Activated CD4-positive, alpha-beta T cell treated with anti-CD3 and anti-CD28 coated beads, Interleukin-2, Interleukin-6, amounts not matched to agents 100 ng/mL and 50 ng/mL, durations not matched to agents 16 hours and 8 hours (primary cell): ENCODE measurements at places on chromosomes 7 and 10.

- no peak for DNase-seq
Observed at GRCh38 chr7:156448918-156449317, 191.7 kb upstream of the RNF32 start.

GRCh38 chr7:77188731-77189437, 10.7 kb downstream of the FGL2 start:
- no peak for DNase-seq

DNA sequence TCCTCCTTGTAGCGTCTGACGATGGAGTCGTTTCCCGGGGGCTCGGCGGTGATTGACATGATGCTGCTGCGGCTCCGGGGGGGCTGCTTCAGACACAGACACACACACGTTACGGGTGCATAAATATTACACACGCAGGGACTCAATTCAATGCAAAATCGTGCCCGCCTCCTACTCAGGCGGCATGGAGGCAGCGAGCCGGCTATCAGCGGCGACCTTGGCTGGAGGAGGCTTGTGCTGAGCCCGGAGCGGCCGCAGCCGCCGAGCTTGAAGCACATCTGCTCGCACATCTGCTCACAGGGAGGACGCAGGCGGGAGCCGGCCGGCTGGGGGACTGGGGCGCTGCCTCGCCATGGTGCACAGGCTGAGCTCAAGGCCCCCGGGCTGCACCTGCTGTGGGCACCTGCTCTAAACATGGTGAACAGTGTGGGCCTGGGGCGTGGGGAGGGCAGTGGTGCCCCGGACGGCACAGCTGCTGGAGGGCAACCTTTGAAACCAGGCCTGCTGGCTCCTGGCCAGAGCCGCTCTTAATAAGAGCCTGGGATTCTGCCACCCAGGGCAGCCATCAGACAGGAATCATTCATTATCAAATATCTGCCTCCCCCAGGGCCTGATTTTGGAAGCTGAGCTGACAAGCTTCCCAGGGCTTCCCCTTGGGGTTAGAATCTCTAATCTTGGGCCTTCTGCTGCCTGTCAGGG, 84.7 kb upstream of the GNA12 start:
- no peak for DNase-seq

GRCh38 chr7:34886856-34887255, 150.4 kb downstream of the DPY19L1 start:
- DNase-seq = no peak

DNA sequence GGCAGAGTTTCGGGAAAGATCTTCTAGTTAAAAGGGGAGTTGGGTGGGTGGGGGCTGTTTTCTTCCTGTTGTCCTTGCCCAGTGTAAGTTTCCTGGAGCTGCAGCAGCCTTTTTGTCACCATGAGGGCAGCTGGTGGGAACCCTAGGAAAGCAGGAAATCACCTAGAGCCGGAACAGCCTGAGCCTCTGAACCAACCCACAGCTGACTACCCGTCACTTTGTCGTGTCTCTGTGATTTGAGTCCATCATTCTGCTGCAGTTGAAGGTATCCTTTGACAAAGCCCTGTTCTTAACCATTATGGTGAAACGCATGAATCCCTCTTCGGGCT, 1.2 kb upstream of the C10orf143 start:
- peak; percentile 61 for DNase-seq

DNA sequence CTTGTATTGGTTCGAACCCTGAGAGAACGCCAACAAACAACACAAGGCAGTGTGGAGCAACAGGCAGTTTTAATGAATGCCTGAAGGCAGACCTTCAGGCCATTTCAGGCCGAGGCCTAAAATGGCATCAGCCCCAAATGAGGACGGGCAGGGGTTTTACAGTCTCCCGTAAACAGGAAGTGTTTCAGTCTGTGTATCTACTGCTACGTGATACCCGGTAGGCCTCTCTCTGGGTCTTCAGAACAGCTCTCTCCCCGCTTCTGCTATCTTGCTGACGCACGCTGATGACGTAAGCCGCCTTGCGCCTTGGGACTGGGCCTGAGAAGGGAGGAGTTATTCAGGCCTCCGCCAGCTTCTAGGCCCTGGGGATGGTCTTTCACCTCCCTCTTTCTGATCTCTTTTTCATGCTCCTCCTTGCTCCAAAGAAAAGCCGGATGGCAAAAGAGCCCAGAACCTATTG, 67.7 kb downstream of the ST8SIA6 start:
- no peak for DNase-seq

DNA sequence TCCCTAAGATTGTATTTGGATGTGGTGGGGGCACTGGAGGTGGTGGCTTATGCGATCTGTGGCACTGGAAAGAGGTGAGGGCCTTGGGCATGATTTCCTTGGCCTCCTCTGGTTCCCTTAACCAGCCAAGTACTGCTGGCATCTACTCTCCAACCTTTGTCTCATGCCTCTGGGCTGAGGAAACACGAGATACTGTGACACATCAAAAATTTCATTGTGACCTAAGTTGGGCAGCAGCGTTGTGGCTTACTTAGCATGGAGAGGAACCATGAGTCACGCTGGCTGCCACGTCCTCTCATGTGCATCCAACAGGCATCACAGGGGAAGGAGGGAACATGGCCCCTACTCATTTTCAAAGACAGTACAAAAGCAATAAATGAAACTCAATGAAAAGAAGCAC, 29.7 kb upstream of the GSDME start:
- peak; percentile 51 for DNase-seq

DNA sequence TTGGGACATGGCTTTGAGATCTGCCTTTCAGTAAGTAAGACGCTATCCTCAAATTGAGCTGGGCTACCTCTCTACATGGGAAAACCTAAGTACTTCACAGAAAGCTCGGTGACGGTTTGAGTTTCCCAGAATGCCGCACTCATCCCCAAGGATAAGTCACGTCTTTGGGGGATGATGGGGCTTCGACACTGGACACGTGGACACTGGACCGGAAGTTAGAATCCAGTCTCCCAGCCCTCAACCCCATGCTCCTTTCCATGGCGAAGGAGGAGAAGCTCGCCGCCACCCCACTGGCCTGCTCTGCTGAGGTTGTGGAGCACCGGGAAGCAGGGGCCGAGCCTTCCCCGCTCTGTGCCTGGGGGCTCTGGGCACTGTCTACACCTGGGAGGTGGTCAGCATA, 27.5 kb downstream of the PTPRE start:
- DNase-seq = no peak

- DNase-seq = no peak
Observed at GRCh38 chr10:1375346-1376170, 319.4 kb downstream of the WDR37 start.

GRCh38 chr7:102117743-102118142, 168.9 kb upstream of the SH2B2 start:
- DNase-seq = no peak

DNA sequence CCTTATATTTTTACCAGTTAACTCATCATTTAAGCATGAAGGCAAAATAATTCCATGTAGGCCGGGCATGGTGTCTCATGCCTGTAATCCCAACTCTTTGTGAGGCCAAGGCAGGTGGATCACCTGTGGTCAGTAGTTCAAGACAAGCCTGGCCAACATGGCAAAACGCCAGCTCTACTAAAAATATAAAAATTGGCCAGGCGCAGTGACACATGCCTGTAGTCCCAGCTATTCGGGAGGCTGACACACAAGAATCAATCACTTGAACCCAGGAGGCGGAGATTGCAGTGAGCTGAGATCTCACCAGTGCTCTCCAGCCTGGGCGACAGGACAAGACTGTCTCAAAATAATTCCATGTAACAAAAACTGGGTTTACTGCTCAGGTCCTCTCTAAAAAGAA, 18.3 kb downstream of the HNRNPA2B1 start:
- peak; percentile 23 for DNase-seq

- DNase-seq = no peak
Observed at GRCh38 chr10:28281726-28282315, 21.0 kb downstream of the MPP7 start.

DNA sequence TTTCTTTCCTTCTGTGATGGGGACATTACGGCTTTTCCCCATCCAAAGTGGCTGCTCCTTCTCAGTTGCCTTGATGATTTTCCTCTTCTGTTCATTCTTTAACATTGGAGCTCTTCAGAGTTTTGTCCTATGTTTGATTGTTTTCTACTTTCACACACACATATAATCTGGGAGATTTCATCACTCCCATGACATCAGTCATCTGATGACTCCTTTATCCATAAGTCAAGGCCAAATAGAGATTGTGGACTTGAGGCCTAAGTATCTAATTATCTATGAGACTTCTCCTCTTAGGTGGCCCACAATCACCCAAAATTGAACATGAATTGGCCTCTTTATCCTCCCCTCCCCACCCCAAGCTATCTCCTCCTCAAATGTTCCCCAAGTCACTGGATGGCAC, 5.3 kb upstream of the COL1A2 start:
- DNase-seq = no peak

DNA sequence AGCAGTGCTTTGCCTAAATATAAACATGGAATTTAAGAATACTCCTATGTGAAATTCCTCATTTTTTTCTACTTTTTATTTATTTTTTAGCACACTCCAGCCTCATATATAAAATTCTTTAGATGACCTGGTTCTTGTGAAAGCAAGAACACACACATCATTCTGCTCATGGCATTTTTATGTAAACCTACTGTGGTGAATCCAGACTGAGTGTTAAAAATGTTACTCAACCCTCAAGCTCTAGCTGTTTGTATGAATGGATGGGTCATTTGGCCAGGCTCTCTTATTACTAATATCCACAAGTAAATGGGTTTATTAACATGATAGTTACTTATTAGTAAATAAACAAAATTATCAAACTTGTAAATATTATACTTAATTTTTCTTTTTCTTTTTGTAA, 551.7 kb upstream of the LRRN3 start:
- DNase-seq = no peak

GRCh38 chr7:139708541-139708940, 69.3 kb downstream of the HIPK2 start:
- DNase-seq = no peak

DNA sequence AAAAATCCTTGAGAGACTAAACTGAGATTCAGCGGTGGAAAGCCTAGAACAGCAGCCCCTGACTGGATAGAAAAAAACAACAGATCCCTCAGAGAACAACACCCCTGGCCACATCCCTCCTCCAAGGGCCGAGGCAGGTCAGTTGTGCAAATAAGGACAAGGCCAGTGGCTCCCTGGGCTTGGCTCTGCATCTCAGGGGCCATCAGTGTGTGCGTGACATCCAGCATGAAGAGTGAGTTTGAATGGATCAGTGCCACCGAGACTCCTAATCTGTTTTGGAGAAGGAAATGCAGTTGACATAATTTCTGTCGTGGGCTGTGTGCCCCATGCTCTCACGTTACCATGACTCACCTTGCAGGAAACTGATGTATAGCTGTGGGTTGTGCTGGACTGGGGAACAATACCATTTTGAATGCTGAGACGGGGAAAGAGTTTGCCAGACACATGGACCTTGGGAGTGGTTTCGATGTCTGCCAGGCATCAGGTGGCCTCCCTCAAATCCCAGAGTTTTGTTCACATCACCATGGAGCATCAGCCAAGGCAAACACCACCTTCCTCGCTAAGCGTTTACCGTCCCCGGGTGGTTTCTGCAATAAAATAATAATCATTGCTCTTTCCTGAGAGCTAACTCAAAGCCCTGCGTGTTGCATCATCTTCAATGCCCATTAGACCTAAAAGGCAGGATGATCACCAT, 153.2 kb upstream of the FZD8 start:
- DNase-seq = no peak

DNA sequence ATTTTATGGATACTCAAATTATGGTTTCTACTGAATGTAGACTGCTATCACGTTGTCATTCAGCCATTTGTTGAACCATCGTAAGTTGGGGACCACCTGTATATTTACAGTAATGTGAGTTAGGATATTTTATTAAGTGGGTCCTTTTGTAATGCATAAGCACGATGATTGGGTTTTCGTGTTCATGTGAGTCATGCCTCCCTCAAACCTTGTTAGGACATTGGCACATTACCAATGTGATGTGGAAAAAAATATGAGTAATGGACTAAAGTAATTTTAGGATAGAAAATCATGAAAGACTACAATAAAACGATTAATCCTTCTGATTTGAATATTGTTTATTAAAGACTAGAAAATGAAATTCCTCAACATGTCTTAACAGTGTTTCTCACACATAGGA, 8.7 kb downstream of the SMC3 start:
- DNase-seq = no peak

DNA sequence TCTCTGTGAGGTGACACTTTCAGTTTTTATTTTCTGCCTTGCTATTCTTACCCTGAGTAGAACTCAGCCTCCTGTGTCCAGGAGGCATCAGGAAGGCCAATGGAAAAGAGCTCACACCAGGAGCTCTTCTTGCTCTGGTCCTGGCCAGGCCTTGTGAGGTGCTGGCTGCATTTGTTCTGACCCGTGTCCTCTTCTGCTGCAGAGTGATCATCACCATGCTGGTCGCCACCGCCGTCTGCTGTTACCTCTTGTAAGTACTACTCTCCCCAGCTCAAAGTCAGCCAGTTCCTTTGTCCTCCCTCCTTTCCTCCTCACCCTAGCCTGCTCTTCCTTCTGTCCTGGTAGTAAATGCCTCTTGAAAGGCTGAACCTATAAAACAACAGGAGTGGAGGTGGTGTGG, 1.6 kb downstream of the ATP6V0E2 start:
- no peak for DNase-seq

GRCh38 chr10:16497911-16498310, 23.8 kb downstream of the C1QL3 start:
- no peak for DNase-seq

- no peak for DNase-seq
Observed at GRCh38 chr10:84695902-84696301, 367.5 kb downstream of the CCSER2 start.

GRCh38 chr10:103416436-103417147, 20.2 kb downstream of the PDCD11 start:
- peak; percentile 54 for DNase-seq

DNA sequence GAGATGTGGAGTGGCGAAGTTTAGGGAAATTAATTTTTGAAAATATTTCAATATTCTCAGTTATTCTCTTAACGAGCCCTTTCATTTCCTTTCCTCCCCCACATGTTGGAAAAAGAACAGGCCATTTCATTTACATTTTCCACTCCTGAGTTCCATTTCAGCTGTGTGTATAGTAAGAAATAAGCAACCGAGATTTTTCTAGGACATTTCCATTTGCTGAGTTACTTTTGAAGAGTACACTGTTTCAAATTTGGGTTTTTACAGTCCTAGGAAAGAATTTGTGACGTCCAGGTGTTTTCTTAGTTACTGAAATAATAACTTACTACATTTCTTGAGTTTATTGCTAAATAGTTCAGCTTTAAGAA, 1.2 kb downstream of the SEPTIN7 start:
- peak; percentile 14 for DNase-seq

DNA sequence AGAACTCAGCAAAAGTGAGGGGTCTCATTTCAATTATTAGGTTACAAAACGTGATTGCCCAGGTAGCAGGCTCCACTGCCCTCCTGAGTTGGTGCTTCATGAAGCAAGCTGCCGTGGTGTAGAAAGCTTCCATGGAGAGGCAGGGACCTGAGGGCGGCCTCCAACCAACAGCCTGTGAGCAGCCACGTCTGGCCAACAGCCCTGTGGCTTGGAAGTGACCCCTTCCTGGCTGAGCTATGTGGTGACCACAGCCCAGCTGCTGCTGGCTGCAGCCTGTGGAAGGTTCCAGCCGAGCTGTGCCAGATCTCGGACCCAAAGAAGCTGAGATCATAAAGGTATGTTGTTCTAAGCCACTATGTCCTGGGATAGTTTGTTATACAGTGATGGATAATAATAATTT, 122.5 kb upstream of the KLF6 start:
- DNase-seq = no peak

GRCh38 chr7:7607010-7607409, 33.5 kb upstream of the UMAD1 start:
- DNase-seq = no peak
